Caudate nucleus (tissue), 63 donors: ENCODE measurements at places on chromosomes 11 and 22.

DNA sequence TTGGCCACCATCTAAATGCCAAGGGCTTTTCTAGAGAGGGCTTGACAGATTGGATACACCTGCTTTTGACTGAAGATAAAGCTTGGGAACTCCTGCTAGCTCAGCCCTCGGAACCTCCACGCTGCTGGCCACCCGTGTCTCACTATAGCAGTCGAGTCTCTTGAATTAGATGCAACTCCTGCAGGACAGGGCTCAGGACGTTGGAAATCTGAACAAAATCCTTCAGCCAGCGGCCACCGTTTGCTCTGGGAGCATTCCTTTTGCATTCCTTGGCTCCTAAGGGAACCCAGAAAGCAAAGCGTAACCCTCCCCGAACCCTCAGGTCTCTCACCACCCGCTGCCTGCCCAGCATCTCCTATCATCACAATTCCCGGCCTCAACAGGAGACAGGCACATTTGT is 77.8 kb downstream of the GRIK4 start:
- no peak for DNase-seq

DNA sequence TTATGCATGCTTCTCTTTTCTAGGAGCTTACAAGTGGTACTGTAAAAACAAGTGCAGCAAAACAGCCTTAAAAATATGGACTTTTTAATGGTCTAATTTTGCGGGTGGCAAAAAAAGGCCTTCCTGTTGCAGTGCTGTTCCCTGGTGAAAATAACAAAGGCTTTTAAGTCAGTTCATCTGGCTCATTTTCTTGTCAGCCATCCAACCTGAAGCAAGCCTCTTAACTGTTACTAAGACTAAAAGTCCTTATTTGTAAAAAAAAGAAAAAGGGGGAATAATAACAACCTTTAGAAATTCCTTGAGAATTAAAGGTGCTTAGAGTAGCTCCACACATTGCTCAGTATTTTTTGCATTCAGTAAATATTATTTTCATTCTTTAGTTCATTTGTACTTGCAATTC is 200.5 kb upstream of the CHORDC1 start:
- DNase-seq, result no peak

DNA sequence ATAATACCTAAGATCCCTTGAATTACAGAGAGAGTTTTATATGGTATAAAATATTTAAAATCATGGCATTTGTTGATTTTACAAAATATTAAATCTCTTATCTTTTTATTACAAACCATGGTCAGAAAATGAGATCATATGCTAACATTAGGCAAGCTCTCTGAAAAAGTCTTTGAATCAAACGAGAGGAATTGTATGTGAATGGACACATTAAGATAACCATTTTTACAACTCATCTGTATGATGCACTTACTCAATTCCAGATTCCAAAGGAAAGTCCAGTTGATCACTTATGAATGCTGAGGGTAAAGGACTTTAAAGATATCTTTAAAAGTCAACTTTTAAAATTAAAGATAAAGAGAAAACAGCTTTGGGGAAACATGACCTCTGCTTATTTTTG is 83.5 kb upstream of the LUZP2 start:
- no peak for DNase-seq

GRCh38 chr11:1122664-1123002 is 35.1 kb upstream of the MUC5AC start:
- DNase-seq, result no peak

- DNase-seq, result peak; percentile 54
Observed at GRCh38 chr11:71112454-71112853, 139.9 kb downstream of the SHANK2 start.

DNA sequence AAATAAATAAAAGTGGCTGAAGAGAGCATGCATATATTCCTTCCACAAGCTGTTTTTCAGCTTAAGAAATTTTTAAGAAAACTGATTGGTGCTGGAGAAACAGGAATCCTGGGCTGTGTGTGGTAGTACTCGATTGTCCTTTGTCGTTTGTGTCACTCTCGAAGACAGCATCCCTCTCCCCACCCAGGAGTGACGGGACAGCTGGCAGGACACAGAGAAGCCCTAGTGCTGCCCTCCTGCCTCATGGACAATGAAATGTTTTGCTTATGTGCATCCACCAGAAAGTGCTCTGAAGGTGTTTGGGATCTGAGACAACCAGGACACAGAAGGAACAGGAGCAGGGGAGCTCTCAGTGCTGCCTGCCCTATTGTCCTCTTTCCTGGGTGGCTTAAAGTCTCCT is 12.8 kb downstream of the PLAAT4 start:
- DNase-seq, result peak; percentile 19

- no peak for DNase-seq
Observed at GRCh38 chr11:112631333-112631732, 329.9 kb upstream of the NCAM1 start.

GRCh38 chr11:124899383-124900145 is 1.9 kb upstream of the ROBO4 start:
- no peak for DNase-seq

GRCh38 chr11:9008011-9008550 is 4.3 kb upstream of the NRIP3 start:
- no peak for DNase-seq

DNA sequence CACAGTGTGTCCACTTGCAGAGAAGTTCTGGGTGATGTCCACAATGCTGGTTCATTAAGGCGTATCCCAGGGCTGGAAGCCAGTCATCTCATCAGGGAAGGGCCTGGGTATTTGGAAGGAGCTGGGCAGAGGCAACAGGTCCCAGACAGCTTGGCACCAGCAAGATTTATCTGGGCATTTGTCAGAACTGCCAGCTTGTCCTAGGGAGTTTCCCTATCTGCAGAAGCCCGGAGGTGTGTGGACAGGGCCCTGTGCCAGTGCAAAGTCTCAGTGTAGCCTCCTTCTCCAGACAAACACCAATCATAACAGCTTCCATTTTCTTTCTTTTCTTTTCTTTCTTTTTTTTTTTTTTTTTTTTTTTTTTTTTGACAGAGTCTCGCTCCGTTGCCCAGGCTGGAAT is 125.3 kb upstream of the TIMP3 start:
- DNase-seq, result no peak

- DNase-seq, result no peak
Observed at GRCh38 chr11:35794333-35794732, 131.8 kb downstream of the TRIM44 start.

DNA sequence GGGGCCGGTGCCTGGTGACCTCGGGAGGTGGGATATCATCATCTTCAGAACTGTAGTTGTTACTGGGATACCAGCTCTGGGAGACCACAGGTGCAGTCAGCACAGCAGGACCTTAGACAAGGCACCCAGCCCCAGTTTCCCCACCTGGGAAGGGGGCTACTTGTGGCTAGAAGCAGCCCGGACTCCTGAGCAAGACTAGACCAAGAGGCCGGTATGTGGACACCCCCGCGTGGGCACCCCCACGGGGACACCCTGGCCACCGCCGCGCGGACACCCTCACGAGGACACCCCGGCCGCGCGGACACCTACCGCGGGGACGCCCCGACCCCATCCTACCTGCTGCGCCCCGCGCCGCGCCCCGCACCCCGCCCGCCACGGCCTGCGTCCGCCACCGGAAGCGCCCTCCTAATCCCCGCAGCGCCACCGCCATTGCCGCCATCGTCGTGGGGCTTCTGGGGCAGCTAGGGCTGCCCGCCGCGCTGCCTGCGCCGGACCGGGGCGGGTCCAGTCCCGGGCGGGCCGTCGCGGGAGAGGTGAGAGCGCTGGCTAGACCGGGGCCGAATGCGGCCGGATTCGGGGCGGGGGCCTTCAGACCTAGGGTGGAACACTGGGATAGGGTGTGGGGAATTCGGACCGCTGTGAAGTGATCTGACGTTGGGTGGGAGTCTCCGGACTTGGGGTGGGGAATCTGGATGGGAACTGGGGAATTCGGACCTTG is at the start of the genes COMT and TXNRD2:
Gene COMT (plus strand): TSS at position 408 of the 718 bp plus-strand sequence. CDS start 20,755 bp downstream, outside the sequence.
Gene TXNRD2 (minus strand): TSS at position 454 of the 718 bp plus-strand sequence. CDS start 15 bp downstream, at position 439.
- DNase-seq, result no peak

- DNase-seq, result no peak
Observed at GRCh38 chr11:65538232-65538914, 13.5 kb downstream of the SCYL1 start.

GRCh38 chr11:41449483-41450050 is 9.9 kb downstream of the LRRC4C start:
- DNase-seq, result no peak

DNA sequence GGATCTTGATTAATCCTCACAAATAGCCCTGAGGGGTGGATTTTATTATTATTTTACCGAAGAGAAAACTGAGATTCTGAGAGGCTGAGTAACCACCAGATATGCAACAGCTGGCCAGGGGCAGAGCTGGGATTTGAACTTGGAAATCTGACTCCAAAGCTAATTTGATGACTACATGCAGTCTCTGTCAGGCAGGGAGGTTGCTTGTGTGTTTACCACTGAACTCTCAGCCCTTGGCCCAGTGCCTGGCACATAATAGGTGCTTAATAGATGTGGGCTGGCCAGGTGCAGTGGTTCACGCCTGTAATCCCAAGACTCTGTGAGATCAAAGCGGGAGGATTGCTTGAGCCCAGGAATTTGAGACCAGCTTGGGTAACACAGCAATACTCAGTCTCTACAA is 121.7 kb upstream of the CRYBB3 start:
- no peak for DNase-seq

GRCh38 chr22:26559961-26560575 is 29.9 kb downstream of the TPST2 start:
- no peak for DNase-seq

- no peak for DNase-seq
Observed at GRCh38 chr11:35344681-35345574, 74.4 kb downstream of the SLC1A2 start.

GRCh38 chr11:76215941-76216340 is 9.6 kb upstream of the WNT11 start:
- DNase-seq, result no peak

- DNase-seq, result no peak
Observed at GRCh38 chr11:102114032-102114431, 3.8 kb downstream of the YAP1 start.

GRCh38 chr11:111840143-111840542 is 31.2 kb downstream of the ALG9 start:
- no peak for DNase-seq

DNA sequence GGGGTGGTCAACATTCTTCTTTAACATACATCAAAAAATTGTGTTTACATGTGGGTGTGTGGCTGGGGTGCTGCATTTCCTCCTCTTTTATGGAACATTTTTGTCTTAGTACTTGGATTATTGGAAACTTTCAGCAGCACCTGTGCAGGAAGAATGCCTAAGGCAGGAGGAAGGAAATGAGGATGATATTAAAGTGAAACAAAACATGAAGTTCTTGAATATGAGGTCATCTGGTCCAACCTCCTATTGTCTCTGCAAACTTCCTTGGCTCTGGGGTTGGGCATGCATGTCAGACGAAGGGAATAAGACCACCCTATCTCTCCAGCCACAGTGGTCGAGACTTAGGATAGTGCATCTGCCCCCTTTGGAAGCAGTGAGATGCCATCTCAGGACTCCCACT is 20.6 kb upstream of the OR9Q1 start:
- DNase-seq, result no peak

DNA sequence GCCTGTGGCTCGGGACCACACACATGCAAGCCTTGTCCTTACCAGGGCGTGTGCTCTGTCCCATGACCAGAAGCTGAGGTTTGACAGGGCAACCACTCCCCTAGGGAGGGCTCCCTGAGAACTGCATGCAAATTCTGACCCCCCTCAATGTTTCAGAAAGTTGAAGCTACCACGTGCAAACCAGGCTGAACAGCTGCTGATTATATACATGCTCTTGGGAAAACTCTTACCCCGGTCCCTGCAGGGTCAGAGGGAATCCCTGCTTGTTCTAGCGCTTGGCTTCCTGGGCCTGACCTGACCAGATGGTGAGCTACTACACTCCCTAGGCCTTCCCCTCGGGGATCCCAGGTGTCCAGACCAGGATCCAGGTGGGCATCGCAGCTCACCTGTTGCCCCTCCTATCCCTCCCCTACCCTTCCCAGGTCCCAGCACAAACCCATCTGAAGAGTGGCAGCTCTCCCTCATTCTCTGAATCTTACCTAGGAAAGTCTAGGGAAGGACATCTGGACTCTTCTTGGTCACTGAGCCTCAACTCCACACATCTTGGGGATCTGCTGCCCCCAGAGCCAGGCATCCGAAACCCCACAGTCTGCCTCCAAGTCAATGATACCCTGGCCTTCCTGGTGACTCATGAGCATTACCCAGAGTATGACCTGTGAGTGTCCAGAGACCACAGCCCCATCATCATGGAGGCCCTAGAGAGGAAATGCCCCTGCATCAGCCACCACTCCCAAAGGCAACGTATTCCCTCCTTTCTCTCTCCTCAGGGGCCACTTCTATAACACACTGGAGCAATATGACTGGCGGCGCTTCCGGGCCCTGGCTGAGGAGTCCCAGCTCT is 61.5 kb downstream of the BTG4 start:
- DNase-seq, result no peak

- DNase-seq, result no peak
Observed at GRCh38 chr22:49986325-49986724, 25.8 kb downstream of the PIM3 start.

DNA sequence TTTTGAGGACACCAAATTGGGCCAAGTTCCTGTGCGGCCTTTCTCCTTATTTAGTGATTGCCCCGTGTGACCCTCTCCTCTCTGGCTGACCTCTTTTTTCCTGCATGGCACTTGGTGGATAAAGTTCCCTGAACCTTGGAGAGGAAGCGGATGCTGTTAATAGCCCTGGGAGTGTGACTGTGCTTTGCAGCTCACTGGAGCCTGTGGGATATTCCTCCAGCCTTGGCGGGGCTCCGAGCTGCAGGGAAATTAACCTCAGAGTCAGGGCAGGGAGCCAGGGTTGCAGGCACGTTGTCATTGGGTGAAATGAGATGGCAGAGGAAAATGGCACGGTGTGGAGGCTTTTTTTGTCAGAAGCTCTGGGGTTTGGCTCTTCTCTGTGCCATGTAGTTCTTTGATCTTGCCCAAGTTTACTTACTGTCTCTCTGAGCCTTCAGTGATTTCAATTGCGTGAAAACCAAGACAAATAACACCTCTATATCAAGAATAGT is 965 bp downstream of the OR9Q1 start:
- no peak for DNase-seq

GRCh38 chr11:16440136-16440535 is 83.8 kb upstream of the SOX6 start:
- DNase-seq, result no peak

DNA sequence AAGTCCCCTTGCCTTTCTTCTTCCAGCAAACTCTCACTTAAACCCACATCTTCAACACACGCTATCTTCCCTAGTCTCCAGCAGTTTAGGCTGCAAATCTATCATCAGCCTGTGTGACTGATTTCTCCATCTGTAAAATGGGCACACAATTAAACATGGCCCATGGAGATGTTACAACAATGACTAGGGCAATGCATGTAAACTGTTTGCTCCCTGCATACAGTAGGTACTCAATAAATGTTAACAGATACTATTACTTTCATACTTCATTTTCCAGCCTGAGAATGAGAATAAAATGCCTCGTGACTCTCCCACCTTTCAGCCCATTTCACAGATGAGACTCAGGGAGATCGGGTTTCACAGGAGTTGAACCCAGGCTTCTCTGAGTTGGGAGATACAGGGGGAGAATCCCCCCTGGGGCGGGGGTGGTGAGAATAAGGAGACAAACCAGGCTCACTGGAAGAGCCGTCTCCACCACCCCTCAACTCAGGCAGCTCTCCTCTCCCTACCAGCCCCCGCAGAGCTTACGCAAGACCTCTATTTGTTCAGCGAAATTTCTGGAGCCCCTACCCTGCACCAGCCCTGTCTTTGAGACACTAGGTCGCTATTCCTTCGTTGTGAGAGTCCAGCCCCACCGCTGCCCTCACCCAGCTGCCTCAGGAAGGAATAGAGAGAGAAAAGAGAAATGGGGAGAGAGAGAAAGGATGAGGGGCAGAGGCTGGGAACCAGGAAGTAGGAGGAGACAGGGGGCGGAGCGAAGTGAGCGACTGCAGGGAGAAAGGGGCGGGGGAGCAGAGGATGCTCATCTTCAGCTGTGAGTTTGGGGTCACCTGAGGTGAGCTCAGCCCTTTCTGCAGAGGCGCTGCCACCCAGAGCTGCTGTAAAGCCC is 42.1 kb upstream of the KLHL35 start:
- peak; percentile 43 for DNase-seq

GRCh38 chr11:27894552-27894951 is 194.3 kb upstream of the BDNF start:
- DNase-seq, result no peak
